ENCODE measurements at places on chromosomes 11 and 22.
A peak's percentile ranks its signal among the peaks of the same experiment; 100 is the strongest.

GRCh38 chr22:23385678-23386631 is 194.1 kb downstream of the IGLL1 start:
- peak; percentile 39 for DNase-seq

DNA sequence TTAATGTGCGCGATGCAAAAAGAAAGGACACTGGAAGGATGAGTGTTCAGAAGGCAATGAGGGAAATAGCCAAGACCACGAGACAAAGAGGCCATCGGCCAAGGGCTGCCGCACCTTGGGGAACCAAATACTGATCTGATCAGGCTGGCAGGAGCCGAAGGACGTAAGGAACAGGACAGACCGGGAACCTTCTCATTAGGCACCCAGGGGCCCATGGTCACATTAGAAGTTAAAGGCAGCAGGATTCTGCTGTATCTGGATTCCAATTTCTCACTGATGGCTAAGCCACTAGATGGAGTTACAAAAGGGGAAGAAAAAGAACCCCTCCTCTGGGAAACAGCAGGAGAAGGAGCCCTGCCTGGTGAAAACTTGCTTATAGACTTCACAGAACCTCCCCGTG is 28.8 kb upstream of the CPT1A start:
- DNase-seq: no peak

GRCh38 chr22:49642331-49642730 is 185.3 kb downstream of the BRD1 start:
- no peak for DNase-seq

DNA sequence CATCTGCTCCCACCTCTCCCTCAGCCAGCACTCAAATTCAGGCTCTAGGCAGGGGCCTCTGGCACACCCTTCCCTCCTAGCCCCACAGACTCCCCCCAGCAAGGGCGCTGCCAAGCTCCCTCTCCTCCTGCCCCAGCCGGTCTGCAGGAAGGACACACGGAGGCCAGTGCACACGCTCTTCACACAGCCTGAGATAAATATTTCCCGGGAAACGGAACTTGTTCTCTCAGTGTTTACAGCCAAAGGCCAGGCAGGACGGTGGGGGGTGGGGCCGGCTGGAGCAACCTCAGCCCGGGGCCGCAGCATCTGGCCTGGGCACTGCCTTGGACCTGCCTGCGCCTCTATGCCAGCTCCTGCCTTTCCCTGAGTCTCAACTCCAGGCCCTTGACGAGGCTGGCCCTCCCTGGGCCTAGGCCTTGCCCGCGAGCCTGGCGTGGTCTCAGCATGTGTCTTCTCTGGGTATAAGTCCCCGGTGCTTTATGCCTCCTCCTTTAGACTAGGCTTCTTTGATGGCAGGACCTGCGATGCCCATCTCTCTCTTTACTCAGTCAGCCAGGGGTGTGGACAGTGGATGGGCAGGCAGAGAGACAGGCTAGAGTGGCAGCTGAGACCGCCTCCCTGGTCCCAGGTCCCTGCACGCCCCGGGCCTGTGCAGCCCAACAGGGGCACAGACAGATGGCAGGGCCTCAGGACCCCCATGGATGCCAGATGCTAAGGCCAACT is 48.4 kb downstream of the PDE2A start:
- DNase-seq: no peak

DNA sequence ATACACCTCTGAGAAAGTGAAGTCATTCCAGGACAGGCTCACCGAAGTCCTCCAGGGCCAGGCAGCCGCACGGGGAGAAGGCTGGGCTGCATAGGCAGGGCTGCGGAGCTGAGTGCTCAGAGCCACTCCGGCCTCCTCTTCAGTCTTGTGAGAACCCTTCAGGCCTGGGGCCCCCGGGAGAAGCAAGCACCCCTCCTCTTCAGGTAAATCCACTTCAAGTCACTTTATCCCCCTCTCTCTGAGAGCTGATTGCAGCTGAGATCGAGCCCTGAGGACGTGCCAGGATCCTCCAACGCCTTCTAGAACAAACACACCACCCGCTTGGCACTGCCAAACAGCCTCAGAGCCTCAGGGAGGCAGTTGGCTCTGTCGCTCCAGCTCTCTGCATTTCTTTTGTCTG is 1526.3 kb downstream of the BRD1 start:
- DNase-seq: no peak

DNA sequence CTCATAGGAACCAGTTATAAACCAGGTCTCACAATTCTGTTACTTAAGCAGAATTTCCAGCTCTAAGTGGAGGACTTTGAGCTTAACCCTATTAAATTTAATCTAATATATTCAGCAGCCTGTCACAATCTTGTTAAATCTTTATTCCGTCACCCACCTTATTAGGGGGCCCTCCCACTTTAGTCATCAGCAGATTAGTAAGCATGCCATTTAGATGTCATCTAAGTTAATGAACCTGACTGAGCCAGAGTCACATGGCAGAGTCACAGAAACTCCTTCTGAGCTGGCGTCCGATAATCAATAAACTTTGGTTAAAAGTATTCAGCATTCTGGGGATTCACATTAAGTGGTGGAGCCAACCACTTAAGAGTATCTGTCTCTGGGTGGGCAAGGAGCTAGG is 35.1 kb downstream of the TTC12 start:
- DNase-seq: no peak

DNA sequence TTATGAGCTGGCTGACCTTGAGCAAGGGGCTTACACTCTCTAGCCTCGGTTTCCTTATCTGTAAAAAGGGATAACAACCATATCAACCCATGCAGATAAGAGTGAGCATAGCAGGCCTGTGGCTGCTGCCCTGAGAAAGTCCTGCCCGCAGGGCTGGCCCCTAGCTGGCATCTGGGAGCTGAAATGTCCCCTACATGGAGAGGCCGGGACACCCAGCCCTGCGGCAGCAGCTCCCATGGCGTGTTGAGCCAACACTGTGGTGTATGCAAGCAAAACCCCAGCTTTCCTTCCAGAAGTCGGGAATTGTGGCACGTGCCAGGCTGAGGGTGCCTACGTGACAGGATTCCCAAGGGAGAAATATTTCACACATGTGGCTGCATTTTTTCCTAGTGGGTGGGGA is 358.9 kb downstream of the CTTN start:
- DNase-seq: no peak

DNA sequence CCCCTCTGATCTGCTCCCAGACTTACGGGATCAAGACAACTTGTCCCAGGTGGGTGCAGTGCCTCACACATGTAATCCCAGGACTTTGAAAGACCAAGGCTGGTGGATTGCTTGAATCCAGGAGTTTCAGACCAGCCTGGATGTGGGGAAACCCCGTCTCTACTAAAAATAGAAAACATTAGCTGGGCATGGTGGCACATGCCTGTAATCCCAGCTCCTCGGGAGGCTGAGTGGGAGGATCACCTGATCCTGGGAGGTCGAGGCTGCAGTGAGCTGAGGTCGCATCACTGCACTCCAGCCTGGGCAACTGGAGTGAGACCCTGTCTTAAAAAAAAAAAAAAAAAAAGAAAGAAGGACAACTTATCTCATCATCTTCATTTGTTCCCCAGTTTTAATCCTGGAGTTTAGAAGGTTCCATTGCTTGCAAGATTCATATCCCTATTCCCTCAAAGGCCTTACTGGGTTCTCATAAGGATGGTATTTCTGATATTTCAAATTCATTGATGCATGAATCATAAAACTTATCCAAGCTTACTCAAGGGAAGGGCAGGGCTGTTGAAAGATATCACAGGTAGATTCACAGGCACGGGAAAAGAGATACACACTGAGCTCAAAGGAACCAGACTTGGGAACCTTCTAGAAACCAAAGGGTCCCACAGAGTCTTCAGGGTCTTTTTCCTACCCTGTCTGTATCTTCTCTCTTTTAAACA is 14.6 kb downstream of the ENDOD1 start:
- no peak for DNase-seq

GRCh38 chr11:134386945-134387344 is 25.1 kb downstream of the B3GAT1 start:
- no peak for DNase-seq

GRCh38 chr22:44924710-44925109 is 85.1 kb downstream of the PHF21B start:
- DNase-seq: no peak

DNA sequence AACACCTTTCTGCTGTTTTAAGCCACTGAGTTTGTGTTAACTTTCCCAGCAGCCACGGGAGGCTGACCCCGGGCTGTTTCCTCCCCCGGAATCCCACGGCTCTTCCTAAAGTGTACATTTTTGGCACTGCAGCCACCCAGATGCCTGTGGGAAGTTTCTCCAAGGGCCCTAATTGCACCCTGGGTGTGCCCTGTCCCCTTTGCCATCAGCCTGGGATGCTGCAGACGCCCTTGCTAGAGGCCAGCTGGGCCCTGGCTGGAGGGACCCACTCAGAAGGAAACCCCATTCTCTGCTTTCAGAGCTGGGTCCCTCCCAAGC is 883.3 kb downstream of the BRD1 start:
- DNase-seq: no peak

- DNase-seq: no peak
These were observed 2.1 kb upstream of the CARD10 start for GRCh38 chr22:37521236-37521739.

- peak; percentile 60 for DNase-seq
These were observed 55.0 kb upstream of the ANO3 start for GRCh38 chr11:26276798-26277424.

DNA sequence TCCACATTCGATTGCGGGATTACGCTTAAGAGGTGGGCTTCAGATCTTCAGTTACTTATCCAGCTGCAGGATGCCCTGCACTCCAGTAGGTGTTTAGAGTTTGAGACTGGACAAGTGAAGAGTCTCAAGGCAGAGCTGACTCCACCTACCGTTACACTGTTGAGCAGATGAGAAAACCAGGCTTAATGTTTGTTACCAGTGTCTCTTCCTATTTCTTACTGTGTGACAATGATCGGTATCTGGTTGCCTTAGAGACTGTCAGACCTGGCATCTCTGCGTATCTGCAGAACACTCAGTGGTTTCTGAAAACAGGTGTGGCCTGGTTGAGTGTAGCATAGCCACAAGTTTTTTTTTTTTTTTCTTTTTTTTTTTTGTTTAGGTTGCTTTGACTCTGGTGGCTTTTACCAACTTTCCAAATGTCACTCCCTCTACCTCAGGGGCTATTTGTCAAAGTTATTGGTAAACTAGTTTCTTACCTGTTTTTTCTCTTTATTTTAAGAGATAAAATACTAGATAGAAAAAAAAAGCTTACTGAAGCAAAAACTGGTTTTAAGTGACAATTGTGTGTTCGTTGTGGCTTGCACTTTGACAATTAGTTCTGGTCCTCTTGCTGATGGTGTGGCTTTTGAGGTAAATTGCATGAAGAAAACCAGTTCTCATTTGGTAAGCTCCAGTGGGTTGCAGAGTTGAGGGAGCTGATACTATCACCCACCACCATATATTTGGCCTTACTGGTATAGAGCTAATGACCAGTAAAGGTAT is 284.8 kb downstream of the ETS1 start:
- no peak for DNase-seq

GRCh38 chr22:22410121-22410520 is 98.4 kb downstream of the ZNF280B start:
- no peak for DNase-seq

DNA sequence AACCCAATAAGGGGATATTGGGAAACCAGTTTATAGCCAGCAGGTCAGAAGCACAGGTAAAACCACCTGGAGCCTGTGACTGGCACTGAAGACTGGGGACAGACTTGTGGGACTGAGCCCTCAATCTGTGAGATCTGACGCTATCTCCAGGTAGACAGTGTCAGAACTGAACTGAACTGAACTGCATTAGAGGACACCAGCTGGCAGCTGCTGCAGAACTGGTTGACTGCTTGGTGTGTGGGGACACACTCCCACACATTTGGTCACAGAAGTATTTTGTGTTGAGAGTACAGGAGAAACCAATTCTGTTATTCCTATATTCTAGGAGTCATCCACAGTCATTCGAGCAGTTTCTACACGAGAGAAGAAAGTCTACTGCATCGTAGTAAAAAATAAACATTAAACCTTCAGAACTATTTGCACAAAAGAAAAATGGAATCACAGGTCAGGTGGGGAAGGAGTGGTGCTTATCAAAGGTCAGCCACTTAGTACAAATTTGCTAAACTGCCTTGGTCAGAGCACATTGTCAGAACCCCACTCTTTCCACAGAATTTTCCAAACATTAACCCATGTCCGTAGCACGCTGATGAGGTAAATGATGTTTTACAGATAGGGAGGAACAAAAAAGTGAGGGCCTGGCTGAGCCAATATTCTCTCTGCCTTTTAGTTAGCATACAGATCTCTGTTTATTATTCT is 77.2 kb downstream of the SIK3 start:
- no peak for DNase-seq

- DNase-seq: no peak
These were observed 30.6 kb downstream of the RRP7A start for GRCh38 chr22:42489000-42489399.

DNA sequence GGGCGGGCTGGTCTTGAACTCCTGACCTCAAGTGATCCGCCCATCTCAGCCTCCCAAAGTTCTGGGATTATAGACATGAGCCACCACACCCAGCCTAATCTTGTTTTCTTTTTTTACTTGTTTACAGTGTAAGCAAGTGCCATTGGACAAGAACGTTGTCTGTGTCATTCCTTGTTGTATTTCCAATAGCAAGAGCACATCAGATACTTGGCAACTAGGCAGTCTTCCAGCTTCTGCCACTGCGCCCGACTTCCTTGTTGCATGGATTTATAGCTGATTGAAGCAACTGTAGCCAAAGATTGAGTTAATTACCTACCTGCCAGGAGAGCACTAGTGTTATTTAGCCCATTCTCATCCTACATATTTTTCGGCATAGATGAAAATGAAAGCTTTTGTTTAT is 3.1 kb upstream of the SGSM3 start:
- DNase-seq: no peak

- no peak for DNase-seq
These were observed 57.9 kb downstream of the NECTIN1 start for GRCh38 chr11:119671051-119671450.

- no peak for DNase-seq
These were observed 60.4 kb downstream of the ST3GAL4 start for GRCh38 chr11:126415669-126416420.

- no peak for DNase-seq
These were observed 31.9 kb downstream of the FLI1 start for GRCh38 chr11:128725630-128726319.

- no peak for DNase-seq
These were observed 17.8 kb upstream of the NEAT1 start for GRCh38 chr11:65404638-65405339.

- DNase-seq: peak; percentile 29
These were observed 680.9 kb upstream of the ANO5 start for GRCh38 chr11:21511835-21512440.

DNA sequence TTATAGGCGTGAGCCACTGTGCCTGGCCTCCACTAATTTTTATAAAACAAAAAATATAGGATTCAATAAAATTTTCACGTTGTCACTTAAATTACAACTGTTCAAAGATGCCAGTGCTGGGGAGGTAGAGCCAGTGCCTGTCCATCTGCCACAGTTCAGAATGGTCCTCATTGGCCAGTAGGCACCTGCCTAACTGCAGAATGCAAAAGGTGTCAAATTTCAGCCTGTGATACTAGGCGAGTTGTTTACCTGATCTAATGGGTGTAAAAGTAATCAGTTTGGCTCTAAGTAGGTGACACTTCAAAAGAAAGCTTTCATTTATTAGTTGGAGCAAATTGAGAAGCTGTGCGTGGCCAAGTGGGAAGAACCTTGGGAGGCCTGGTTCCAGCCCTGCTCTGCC is 2.4 kb downstream of the SMARCB1 start:
- DNase-seq: no peak

GRCh38 chr11:123682696-123683410 is 28.4 kb upstream of the SCN3B start:
- DNase-seq: no peak

GRCh38 chr11:33452836-33453624 is 195.8 kb downstream of the HIPK3 start:
- DNase-seq: peak; percentile 92
